ENCODE measurements at places on chromosomes 7 and 10.

GRCh38 chr7:47191876-47192291 lies 390.0 kb downstream of the TNS3 start:
- no peak for DNase-seq

DNA sequence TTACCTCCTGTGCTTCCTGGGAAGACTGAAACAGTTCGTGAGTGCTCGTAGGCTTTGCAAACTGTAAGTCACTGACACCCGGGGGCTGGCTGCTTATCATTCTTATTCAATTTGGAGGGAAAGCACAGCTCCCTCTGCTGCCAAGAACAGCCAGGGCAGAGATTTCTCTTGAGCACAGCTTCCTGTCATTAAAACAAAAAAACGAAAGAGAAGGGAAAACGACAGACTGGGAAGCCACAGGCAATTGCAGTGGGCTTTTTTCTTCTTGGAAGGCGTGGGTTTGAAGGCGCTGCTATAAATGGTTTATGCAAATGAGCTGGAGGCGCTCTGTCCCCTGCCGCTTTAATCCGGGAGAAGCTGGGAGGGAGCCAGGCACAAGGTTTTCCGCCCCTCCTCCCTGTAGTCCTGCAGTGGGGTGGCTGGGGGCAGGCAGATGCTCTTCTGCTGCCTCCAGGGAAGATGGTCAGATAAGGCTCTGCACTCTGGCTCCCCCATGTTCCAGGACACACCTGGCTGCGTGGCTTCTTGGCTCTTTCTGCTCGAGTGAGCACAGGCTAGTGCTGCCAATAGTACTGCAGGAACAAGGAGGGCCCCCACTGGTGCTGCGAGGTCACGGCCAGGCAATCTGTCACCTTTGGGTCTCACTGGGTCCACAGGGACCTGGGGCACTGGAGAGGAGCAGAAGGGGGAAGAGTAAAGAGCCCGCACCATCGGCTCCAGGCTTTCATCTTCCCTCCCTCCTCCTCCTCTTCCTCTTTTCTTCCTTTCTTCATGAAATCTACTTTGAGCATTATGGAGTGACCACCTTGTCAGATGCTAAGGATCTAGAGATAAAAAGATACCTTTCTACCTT lies 49.5 kb downstream of the NEURL1 start:
- DNase-seq = peak; percentile 45

- no peak for DNase-seq
These were observed 97.1 kb upstream of the CPXM2 start for GRCh38 chr10:123988694-123989093.

GRCh38 chr10:131977323-131978096 lies 4.2 kb downstream of the BNIP3 start:
- no peak for DNase-seq

- DNase-seq = no peak
These were observed 538.5 kb downstream of the SUGCT start for GRCh38 chr7:40673285-40673684.

DNA sequence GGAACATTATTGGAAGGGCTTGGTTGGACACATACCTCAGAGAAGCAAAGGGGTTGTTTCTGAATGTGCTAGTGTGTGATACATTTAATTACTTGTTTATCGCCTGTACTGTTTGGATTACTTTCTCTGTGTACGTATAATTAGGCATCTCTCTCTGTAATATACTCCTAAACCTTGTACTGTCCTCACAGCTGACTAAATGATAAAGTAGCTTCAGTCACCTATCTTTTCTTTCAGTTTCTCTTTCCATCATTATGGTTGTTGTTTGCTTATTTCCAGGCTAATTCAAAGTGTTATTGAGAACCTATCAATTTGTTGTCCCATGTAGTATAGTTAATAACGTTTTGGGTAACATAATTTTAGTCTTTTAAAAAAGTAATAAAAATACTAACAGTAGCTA lies 34.0 kb downstream of the MXI1 start:
- DNase-seq = no peak

- no peak for DNase-seq
These were observed 620 bp downstream of the ZNF117 start for GRCh38 chr7:64990216-64990615.

DNA sequence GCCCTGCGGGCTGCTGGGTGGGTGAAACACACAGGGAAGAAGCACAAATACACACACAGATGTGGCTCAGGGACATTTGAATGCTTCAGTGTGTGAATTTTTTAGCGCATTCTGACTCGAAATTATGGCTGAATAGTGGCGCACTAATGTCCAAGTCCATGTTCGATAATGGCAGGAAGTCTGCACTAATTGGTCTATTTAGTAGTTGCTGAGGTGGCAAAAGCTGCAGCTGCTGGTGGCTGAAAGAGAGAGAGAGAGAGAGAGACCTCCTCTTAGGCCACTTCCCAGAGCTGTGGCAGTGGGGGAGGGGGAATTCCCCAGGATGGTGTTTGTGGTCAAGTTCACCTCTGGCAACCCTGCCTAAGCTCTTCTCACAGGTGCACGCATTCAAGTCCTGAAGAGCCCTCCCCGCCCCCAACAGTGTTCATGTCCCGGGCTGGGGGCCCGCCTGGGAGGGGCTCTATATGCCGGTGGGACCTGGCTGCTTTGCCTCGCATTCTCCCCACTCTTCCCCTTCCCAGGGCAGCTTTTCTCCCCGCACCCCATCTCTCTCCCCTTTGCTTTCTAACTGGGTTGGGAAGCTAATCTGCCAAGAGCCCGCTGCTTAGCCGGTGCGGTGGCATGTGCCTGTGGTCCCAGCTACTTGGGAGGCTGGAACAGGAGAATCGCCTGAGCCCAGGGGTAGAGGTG lies 6.0 kb upstream of the MNX1 start:
- DNase-seq = no peak

- no peak for DNase-seq
These were observed 111.1 kb downstream of the OAT start for GRCh38 chr10:124307591-124307990.

- no peak for DNase-seq
These were observed 29.3 kb downstream of the CCNJ start for GRCh38 chr10:96072674-96073073.

- no peak for DNase-seq
These were observed 199.4 kb downstream of the GRID1 start for GRCh38 chr10:86167121-86167761.

DNA sequence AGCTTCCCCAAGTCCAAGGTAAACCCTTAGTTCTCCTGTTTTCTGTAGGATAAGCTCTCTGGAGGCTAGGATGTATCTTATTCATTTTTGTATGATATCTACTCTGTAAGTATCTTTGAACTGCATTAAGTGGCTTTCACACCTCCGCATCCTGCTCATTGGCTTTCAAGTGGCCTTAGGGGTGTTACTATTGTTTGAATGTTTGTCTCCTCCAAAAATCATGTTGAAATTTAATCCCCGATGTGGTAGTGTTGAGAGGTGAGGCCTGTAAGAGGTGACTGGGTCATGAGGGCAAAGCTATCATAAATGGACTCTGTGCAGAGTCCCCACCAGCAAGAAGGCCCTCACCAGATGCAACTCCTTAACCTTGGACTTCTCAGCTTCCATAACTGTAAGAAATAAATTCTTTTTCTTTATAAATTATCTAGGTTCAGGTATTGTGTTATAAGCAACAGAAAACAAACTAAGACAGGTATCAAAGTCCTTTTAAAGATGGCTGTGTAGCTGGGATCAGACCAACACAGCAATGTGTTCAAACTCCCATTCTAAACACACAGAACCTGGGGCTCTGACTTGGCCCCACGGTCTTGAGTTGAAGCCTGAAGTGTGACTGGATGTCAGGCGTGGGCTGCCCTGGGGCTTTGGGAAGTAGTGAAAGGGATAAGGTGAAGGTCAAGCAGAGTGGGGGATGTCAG lies 25.9 kb downstream of the TBXAS1 start:
- no peak for DNase-seq

- DNase-seq = no peak
These were observed 139.4 kb downstream of the GNAT3 start for GRCh38 chr7:80372415-80372814.

- DNase-seq = no peak
These were observed 127.0 kb downstream of the VPS41 start for GRCh38 chr7:38781991-38782390.

DNA sequence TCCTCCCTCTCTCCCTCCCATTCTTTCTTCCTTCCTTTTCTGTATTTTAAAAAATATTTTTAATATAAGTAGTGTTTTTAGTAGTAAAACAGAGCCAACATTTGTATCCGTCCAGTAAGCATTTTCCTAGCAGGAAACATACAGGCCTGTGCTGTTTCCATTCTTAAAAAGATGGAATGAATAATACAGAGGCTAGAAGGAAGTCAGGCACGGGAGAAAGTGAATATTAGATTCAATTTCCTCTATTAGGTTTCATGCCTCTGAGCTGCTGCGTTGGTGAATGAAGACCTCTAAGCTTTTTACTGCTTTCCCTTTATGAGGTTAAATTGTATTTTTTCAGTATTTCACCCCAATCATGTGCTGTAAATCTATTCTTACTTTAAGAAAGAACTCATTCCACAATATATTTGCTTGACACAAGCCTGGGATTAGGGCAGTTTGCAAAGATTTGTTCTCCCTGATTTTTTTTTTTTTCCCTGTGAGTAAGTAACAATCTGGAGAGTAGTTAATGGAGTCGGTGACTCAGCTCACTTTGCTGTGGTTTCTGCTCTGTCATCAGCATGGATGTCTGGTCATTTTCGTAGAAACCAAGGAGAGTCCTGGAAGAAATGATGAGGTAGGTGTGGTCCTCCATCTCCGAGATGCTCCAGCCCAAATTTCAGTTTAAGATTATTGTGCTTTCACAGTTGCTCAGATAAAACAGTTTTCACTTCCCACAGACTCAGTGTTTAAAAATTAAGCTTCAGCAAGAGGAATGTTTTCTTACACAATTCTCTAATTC lies 76.1 kb upstream of the PITRM1 start:
- no peak for DNase-seq

DNA sequence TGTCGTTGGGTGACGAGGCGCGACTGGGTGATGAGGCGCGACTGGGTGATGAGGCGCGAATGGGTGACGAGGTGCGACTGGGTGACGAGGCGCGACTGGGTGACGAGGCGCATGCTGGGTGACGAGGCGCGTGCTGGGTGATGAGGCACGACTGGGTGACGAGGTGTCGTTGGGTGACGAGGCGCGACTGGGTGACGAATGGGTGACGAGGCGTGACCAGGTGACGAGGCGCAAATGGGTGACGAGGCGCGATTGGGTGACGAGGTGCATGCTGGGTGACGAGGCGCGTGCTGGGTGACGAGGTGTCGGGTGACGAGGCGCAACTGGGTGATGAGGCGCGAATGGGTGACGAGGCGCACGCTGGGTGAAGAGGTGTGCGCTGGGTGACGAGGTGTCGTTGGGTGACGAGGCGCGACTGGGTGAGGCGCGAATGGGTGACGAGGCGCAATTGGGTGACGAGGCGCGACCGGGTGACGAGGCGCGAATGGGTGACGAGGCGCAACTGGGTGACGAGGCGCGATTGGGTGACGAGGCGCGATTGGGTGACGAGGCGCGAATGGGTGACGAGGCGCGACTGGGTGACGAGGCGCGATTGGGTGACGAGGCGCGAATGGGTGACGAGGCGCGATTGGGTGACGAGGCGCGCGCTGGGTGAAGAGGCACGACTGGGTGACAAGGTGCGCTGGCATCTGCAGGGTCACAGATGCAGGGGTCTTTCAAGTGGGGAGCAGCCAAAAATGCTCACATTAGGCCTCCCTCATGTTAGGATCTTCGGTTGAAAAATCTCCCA lies 7.9 kb upstream of the NOM1 start:
- no peak for DNase-seq

DNA sequence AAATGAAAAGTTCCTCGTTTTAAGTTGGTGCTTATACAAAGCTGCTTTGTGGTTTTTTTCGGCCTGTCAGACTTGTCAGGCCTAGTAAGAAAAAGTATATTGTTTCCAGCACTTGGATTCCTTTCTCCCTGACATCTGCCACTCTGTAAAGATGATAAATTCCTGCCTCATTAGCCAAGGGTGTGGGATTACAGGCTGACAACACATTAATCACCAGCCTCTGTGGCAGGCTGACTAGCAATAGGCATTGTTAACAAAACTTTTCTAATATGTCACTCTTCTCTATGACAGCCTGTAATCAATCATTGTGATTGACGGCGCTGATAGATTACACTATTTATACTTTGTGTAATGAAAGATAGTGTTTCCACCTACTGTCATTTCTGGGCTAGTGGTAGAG lies 682.5 kb downstream of the LRMDA start:
- DNase-seq = no peak

DNA sequence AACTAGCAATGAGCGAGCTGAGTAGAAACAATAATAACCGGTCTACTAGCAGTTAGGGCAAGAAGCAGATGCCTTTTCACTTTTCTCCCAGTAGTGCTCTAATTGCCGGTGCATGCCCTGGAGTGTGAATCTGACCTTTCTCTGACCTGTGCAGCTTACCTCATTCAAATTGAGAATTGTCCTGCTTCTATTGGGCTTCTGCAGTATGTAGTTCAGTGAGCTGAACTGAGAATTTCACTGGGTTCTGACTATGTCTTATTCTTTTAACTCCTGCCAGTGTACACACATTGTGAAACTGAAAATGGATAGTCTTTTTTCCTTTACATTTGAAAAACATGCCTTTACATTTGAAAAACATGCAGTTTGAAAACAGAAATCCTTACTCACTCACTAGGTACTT lies 157.9 kb upstream of the GRM3 start:
- no peak for DNase-seq

DNA sequence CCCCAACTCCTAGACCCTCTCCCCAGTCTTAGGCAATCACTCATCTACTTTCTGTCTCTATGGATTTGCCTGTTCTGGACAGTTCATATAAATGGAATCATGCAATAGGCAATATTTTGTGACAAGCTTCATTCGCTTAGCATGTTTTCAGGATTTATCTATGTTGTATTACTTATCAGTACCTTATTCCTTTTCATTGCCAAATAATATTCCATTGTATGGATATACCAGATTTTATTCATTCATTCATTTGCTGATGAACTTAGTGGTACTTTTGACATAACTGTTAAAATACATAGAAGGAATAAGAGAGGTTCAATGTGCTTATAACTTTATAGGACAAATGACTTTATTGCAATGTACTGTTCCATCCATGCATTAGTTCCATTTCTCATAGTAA lies 231.0 kb downstream of the SNX10 start:
- DNase-seq = no peak

DNA sequence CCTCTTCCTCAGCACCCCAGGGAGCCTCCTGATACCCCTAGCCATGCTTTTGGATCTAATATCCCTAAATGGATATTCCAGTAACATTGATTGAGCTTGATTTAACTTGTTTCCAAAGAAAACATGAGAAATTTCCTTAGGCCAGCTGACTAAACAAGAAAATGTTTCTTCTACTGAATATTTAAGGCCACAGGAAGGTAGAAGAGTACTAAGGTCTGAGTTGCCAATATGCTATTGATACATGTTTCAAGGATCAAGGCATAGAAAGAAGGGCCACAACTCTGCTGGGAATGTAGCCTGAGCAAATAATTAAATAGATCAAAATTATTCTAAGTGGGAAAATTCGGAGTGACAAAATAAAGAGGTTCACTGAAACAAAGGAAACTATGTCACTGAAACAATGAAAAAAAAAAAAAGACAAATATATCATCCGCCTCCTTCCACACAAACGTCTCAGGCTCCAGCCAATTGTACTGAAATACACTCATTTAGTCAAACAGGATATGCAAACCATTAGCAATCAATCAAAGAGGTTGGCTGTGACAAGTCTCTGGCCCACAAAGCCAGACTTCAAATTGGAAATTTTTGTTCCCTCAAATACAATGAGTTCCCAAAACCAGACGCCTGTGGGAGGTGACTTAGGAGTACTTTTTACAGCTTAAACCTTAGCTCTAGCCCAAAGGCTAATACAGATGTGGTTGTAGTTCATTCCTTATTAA lies 396.2 kb downstream of the HTR7 start:
- DNase-seq = no peak

All from WTC11 (cell line).